ENCODE measurements at places on chromosomes 16 and 17.

GRCh38 chr16:67206838-67207248 is 7.9 kb downstream of the ELMO3 start:
- DNase-seq, result no peak

DNA sequence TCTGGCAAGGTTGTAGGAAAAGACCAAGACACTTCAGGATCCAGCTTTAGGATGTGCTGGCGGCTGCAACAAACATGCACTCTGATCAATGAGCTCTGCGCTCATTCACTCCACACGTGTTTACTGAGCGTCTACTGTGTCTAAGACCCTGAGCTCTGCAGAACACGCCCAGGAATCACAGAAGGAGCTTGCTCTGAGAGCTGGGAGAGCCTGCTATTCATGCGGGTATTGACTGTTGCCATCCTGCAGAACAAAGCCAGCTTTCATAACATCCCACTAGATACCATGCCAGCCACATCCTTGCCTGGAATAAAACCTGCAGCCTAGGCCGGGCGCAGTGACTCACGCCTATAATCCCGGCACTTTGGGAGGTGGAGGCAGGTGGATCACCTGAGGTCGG is 44.1 kb downstream of the NXN start:
- no peak for DNase-seq

GRCh38 chr16:4272114-4272956 is 488 bp downstream of the TFAP4 start:
- peak; percentile 46 for DNase-seq

DNA sequence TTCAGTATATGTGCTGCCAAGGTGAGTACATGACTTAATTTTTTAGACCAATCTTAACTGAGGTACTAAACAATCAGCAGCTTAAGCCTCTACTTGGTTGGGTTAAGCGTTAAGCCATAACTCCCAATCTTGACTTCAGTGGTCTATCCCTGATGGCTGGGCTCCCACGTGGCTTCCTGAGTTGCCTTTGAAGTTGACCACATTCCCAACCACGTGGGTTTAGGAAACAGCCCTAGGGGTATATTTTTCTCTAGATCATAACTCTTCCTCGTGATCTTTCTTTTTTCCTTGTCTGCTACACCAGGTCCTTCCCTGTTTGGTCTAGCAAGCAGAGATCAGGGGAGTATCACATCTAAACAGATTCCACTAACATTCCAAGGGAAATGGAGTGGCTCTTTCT is 20.1 kb upstream of the PIRT start:
- no peak for DNase-seq

GRCh38 chr16:66475232-66475631 is 48.1 kb downstream of the BEAN1 start:
- no peak for DNase-seq

DNA sequence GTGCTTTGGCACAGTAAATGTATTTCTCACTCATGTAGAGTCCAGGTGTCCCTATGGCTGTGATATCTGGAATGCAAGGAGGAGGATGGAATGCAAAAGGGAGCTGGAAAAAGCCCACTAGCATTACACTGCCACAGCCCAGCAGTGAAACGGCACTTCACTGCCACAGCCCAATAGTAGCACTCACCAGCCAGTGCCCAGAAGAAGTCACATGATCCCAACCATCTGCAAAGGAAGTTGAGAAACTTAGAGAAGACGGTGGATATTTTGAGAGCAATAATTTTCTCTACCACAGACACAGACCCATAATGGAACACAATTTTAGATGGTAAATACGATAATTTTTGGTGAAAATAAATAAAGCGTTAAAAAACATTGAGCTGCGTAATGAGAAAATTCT is 51.8 kb downstream of the C16orf82 start:
- no peak for DNase-seq

- peak; percentile 84 for DNase-seq
Measured at GRCh38 chr16:57648581-57649442, 19.3 kb upstream of the ADGRG3 start.

- peak; percentile 28 for DNase-seq
Measured at GRCh38 chr16:30356401-30357084, 1.4 kb upstream of the CD2BP2 start.

- DNase-seq, result no peak
Measured at GRCh38 chr17:50768346-50768761, 1.0 kb upstream of the ANKRD40CL start.

- no peak for DNase-seq
Measured at GRCh38 chr16:89584768-89585549, 9.4 kb downstream of the CPNE7 start.

GRCh38 chr17:77679589-77679988 is 278.9 kb upstream of the TNRC6C start:
- DNase-seq, result no peak

GRCh38 chr16:89658221-89658879 is 714 bp downstream of the SPATA33 start:
- no peak for DNase-seq

- no peak for DNase-seq
Measured at GRCh38 chr17:17028059-17028877, 14.0 kb upstream of the MPRIP start.

GRCh38 chr17:37490022-37490587 is 414 bp downstream of the DUSP14 start:
- DNase-seq, result no peak

DNA sequence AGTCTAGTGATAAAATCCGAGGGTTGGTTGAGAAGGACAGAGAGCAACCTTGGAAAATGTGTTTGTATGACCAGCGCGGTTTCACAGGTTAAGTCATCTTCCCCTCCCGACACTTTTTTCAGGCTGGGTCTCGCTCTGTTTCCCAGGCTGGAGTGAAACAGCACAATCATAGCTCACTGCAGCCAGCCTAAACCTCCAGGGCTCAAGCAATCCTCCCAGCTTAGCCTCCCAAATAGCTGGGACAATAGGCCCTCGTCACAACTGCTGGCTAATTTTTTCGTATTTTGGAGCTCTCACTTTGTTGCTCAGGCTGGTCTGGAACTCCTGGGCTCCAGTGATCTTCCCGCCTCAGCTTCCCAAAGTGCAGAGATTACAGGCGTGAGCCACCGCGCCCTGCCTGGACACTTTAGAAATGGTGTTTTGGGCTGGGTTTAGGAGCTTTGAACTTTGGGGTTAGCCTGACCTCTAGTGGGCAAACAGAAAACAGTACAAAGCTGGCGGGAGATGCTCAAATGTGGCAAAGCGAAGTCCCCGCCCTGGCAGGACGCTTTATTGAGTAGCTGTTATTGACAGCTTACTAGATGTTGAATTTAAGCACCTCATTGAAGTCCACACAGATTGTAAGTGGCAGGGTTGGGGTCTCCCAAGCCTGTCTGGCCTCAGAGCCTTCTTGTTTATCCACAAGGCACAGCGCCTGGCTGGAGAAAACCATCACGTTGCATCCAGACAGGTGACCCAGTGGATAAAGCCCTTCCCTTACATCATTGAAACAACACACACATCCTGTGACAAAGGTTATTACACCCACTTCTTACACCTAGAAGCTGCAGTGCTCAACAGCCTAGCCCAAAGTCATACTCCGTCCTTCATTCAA is 34.7 kb upstream of the RBBP6 start:
- DNase-seq, result peak; percentile 74

DNA sequence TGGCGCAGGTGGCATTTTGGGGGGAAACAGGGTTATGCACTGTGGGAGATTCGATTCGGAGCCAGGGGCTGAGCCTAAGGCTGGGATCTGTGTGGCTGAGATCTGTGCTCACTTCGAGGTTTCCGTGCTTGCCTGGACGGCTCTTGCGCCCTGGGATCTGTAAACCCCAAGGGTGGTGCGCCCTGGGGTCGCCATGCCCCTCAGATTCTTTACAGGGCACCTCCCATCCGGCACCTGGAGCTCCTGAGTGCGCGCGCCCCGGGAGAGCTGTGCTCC is 377 bp downstream of the SLC13A5 start:
- no peak for DNase-seq

DNA sequence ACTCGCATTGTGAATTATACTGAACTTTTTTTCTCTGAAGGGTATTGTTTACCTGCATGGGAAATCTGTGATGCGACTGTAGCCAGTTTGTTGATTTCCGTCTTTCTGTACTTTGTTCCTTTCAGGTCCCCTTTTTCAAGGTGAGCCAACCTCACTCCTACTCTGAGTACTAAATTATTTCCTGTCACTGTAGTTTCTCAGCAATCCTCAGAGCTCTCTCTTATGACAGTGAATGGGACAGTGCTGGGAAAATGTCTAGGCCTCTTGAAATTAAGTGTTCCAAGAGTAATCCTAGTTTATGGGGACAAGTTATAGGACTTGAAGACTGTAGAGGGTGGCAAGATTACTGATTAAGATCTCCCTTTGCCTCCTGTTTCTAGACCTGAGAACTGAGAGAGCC is 167.6 kb downstream of the CNTNAP4 start:
- DNase-seq, result no peak

DNA sequence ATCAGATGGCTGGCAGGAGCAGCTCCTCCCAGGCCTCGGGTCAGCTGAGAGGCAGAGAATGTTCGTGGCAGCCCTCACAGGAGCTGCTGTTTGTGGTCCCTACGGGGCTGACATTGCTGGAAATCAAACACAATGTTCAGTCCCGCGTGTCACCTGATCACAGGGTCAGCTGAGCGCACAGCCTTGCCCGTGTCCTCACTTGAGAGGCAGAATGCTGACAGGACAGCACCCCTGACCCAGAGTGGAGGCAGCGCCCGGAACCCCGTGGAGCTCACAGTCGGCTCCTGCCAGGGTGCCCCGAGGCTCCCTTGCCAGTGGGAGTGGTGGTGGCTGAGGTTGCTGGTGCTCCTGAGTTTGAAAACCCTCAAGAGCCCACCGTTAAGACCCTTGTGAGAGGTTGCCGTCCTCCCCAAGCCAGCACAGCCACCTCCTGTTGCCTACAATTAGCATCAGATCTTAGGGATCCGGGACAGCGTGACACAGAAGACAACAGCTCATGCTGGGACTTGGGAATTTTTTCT is 3.6 kb upstream of the CHMP6 start:
- DNase-seq, result no peak

- DNase-seq, result peak; percentile 49
Measured at GRCh38 chr17:7579001-7579833, at the start of gene CD68. TSS of gene CD68 (plus strand) at chr17:7579638. CDS start at chr17:7579678, 40 bp downstream.

DNA sequence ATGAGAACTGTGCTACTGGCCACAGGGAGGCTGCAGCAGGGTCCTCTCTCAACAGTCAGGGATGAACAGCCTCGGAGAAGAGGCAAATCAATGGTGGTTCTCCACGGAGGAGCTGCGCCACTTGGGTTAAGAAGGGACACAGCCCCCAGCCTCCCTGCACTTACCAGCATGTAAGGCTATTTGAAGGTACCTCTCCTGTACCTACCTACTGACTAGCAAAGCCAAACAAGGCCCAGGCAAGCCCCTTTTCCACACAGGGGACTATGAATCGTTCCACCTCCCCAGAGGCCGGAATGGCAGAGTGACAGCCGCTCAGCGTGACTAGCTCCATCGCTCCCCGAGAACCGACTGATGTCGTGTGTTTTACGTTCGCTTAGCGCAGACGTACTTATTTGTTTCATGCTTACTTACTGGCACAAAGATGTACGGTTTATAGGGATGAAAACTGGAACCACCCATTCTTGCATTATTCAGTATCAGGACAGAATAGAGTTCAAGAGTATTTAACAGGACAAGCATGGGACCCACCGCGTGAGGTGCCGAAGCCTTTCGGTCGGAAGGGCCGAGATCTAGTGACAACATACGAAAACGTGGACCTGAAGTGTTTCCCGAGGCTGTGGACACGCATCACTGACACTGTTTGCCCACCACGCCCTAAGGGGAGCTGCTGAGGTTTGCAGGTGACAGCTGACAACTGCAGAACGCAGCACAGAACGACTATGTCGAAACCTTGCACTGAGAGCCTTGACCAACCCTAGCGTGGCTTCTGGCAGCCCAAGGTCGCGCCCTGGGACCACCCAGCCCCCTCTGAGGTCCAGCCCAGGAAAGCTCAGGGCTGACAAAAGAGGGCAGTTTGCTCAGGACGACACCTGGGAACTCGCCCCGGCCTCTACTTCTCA is 1.0 kb downstream of the TEPSIN start:
- no peak for DNase-seq

GRCh38 chr17:75959051-75959838 is 18.4 kb upstream of the FBF1 start:
- no peak for DNase-seq

DNA sequence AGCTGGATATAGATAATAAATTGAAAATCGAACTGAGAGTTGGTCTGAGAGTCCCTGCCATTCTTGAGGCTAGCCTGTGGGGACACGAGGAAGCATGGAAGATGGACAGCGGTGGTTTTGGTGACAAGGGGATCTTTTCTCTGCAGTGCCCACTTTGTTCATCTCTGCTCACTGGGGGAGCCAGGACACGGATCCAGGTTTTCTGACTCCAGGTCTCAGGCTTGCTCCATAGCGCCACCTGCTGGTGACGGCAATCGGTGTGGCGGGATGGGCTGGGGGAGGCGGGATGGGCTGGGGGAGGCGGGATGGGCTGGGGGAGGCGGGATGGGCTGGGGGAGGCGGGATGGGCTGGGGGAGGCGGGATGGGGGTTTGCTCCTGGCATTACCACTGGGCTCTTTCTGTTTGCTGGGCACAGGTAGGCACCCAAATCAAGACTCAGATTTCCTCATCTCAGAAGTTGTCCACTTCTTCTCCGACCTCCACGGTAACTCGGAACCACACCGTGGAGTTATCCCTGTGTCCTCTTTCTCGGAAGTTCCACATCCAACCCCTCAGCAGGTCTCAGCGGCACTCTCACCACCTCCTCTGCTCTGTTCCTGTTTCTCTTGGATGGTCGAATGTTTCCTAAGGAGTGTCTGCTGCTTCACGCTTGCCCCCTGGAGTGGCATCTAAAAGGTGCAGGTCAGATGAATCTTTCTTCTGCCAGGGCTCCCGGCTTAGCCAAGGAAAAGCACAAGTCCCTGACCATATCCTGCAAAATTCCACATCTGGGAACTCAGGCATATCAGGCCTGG is 142.4 kb downstream of the CYLD start:
- no peak for DNase-seq

- DNase-seq, result no peak
Measured at GRCh38 chr17:75428543-75429469, 23.3 kb upstream of the GRB2 start.

DNA sequence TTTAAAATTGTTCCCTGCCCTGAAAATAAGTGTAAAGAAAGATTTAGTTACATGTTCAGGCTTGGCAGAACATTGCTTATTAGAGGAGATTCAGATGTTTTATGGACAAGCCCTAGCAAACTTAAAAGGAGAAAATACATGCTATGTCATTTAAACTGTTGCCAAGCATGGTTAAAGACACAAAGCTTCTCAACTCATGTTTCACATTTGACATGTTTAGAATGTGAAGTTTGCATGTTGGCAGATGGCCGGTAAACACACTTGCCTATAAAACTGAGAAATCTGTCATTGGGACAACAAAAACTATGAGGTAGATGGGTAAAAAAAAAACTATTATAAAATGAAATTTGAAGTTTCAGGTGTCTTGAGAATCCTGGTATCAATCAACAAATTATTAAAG is 5.8 kb downstream of the KRTAP29-1 start:
- DNase-seq, result no peak

- no peak for DNase-seq
Measured at GRCh38 chr16:69762814-69763598, 874 bp downstream of the WWP2 start.

- DNase-seq, result no peak
Measured at GRCh38 chr17:81386141-81386645, 9.1 kb upstream of the BAHCC1 start.
